Fibroblast of skin of abdomen (primary cell): ENCODE measurements at places on chromosomes 11 and 22.

DNA sequence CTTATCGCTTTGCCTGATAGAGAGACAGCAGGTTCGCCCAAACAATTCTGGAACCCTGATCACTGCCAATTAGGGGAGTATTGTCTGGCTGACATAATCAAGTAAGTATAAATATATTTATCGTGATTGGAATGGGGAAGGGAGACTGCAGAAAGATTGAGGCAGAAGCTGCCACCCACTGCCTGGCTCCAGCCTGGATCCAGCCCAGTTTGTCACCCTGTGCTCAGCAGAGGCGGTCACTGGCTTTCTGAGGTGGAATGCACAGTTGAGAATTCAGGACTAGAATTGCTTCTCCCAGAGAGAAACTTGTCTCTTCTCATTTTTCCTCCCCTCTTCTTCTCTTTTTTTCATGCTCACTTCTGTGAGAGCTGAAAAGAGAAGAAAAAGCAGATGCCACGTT, 25.9 kb downstream of the GRAP2 start:
- no peak for DNase-seq

- DNase-seq, result no peak
Observed at GRCh38 chr11:44835296-44835695, 108.5 kb downstream of the TSPAN18 start.

DNA sequence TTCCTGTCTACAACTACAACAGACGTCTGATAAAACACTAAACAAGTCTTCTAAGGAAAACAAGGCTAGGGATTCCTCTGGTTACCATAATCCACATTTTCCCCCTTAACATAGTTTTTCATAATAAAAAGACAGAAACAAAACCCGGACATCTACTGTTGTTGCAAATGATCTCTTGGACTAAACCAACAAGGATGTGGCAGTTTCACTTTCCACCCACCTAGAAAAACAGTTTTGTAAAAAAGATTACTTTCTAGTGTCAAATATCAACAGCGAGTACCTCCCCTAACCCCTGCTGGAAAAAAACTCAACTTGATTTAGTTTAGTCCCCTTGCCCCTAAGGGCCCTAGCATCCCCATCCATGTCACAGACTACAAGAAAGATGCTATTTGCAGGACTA, 5.4 kb downstream of the GNG3 start:
- DNase-seq, result no peak

GRCh38 chr11:35304386-35304775, 115.0 kb downstream of the SLC1A2 start:
- peak; percentile 44 for DNase-seq

DNA sequence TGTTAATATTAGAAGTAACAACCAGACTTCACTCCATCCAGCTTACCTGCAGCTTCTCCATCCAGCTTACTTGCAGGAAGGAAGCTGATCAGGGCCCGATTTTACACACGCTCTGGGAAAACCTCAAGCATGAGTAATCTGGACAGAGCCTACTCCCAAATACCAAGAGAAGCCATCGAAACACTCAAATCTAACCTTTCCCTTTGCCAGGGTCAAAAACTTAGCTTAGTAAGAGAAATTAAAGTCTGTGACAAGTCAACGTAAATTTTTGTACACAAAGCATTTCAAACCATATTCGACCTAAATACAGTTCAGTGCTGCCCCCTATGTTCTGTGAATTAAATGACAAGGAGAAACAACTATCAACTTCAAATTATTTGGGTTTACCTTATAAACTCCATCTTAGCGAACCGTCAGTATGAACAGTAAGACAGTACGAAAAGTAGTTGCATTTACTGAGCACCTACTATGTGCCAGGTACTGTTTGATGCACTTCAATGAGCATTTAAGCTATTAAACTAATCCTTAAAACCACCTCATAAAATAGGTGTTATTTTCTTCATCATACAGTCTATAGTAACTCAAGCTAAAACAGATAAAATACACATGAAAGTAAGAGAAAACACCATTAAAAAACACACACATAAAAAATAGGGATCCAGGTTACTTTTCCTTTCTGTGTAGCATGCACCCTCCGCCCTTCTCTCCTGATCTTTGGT, 36.9 kb downstream of the ARFGAP3 start:
- DNase-seq, result peak; percentile 31

DNA sequence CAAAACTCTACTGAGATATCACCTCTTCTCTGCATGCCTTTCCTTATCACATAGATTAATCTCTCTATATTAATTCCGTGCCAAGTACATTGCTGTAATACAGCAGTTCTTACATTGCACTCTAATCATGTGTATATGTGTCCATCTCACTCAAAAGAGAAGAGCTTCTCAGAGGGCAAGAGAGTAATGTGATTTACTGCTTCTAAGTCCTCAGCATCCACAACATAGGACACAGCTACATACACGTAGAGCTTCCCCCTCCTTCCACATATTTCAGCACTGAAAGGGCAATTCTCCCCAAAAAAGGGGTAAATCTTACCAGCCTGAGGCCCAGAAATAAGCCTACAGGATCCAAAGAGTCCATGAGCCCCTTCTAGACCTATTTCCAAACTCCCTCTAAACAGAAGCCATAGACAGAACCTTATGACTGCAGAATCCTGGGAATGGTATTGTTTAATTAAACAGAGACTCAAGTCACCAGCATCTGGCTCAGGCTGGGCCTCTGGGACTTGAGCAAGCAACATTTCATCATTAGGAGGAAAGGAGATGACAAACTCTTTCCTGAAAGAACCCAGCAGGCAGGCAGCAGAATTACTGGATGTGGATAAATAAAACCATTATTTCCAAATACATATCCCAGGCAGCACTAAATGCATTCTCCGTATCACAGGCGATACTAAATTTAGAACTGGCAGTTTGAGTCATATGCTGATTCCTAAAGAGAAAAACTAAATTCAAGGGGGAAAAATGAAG, 87.2 kb downstream of the KCNC1 start:
- peak; percentile 47 for DNase-seq

GRCh38 chr11:85889676-85890579, 34.7 kb downstream of the CCDC83 start:
- DNase-seq, result peak; percentile 76

GRCh38 chr11:46420513-46420912, 28.9 kb upstream of the CHRM4 start:
- no peak for DNase-seq

DNA sequence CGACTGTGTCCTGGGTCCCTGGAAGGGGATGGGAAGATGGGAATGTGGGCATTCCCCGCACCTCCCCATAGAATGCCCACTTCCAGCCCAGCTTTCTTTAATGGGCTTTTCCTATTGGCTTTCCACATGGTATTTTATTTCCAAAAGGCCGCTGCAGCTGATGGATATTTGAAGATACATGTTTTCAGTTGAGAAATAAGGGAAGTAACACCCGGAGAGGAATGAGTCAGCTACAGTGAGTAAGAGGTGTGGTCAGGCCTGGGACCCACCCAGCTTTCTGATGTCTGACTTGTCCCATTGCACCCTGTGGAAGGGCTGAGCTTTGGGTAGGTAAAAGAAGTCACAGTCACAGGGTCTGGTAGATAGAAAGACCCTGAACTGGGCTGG, 476.9 kb downstream of the MIAT start:
- DNase-seq, result peak; percentile 95

DNA sequence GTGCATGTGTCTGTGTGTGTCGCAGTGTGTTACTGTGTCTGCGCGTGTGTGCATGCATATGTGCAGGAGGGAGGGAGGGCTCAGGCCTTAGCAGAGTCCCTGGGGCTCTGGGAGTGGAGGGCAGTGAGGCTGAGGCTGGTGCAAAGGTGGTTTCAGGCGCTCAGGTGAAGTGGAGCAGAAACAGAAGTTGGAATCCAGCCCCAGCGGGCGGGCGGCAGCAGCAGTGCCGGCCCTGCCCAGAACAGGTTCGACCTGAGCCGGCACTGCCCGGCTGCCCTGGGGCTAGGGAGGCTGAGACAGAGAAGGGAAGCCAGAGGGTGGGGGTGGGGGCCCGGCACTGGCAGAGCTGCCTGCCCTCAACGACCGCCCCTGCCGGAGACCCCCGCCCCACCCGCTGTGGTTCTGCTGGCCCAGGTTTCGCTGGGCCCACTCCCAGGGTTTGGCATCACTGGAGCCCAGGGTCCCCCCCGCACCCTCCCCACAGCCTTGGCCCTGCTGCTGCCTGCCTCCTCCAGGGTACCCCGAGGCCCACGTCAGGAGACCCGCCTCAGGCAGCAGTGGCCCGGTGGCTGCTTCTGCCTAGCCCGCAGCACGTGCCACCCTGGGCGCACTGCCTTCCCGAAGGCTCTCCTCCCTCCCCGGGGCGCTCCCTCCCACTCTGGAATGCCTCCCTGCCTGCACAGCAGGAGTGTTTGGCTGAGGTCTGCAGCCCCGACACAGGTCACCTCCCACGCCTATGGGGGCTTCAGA, 13.3 kb downstream of the ASCL2 start:
- no peak for DNase-seq

GRCh38 chr22:36415415-36416168, 27.8 kb upstream of the MYH9 start:
- DNase-seq, result no peak

DNA sequence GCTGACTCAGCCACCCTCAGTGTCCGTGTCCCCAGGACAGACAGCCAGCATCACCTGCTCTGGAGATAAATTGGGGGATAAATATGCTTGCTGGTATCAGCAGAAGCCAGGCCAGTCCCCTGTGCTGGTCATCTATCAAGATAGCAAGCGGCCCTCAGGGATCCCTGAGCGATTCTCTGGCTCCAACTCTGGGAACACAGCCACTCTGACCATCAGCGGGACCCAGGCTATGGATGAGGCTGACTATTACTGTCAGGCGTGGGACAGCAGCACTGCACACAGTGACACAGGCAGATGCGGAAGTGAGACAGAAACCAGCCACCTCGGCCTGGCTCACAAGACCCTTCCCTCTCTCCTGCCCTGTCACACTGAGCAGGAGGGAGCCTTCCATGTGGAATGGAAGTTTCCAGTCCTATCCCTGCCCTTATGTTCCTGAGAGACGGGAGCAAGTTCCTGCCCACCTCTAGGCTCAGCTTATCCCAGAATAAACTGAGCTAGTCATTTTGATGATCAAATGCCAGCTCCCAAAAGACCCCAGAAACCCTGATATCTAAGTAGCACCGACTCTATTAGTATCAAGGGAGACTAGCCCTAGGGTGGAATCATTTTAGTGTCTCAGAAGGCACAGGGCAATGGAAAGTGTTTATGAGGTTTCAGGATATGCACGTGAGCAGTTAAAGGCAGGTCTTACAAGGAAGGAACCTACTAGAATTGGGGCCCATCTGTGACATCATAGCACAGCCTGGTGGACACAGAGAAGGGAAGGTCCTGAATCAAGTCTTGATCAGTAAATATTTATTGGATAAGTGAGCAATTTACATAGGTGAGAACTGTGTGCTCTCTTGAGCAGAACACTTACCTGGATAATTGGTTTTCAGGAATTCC, 6.3 kb upstream of the IGLL5 start:
- DNase-seq, result no peak

- no peak for DNase-seq
Observed at GRCh38 chr11:32511926-32512325, 71.7 kb upstream of the EIF3M start.

DNA sequence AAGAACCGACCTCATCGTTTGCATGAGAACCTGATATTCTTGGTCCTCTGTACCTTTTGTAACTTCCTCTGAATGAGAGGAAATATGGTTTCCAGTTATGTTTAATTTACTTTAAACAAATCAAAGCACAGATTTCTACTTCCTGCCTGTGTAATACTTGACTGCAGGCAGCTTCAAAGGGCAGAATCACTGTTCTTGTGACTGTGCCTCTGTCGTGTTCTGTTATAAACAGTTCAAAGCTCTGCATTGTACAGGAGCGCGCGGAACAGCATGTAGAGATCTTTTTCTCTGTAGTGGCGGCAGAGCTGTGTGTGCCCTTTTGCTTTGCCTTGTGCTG, 73.2 kb upstream of the CLDN5 start:
- no peak for DNase-seq

DNA sequence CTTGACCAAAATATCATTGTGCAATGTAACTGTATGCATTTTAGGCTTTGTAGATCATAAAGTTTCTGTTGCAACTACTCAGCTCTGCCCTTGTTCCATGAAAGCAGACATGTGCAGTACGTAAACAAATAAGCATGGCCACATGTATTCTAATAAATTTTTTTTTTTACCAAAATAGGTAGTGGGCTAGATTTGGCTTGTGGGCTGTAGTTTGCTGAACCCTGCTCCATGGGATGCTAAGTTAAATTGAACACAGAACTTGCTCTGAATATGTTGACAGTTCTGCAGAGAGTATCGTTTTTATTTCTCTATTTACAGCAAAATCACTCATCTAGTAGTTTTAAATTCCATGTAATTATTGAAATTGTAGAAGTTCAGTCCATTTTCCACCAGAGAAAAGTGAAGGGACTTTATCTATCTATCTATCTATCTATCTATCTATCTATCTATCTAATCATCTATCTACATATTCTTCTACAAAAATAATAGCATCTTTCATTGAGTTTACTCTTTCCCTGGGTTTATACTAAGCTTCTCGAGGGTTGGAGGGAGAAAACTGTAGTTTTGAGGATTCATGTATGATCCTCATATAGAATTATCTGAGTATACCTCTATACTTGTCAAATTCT, 9.5 kb upstream of the OOSP4A start:
- DNase-seq, result no peak

GRCh38 chr11:43649921-43650320, 30.6 kb upstream of the HSD17B12 start:
- no peak for DNase-seq

DNA sequence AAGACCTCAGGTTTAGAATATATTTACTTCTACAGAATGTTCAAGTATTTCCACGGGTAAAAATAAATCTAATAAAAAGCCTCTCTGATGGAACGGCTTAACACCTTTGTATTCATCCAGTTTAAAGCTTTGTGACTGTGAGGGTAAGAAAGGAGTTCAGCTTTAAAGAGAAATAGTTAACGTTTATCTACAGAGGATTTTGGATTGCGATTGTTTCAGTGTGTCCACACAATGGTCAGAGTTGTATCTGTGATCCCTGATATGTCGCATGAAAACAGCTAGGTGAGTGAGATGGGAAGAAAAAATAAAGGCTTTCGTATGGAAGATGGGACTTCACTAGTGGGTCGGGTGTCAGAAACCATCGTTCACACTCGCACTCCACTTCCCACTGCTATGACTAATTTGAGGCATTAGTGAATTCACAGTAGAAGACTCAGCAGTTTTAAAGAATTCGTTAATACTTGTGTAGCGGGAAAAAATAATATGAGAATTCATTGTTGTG, 1.6 kb downstream of the APLP2 start:
- peak; percentile 25 for DNase-seq

- peak; percentile 57 for DNase-seq
Observed at GRCh38 chr11:48006301-48006992, 26.1 kb downstream of the PTPRJ start.

GRCh38 chr11:47434011-47434786, 8.0 kb upstream of the PSMC3 start:
- peak; percentile 32 for DNase-seq
